Urothelium cell line (cell line): ENCODE measurements at places on chromosomes 2 and 18.
A peak's percentile ranks its signal among the peaks of the same experiment; 100 is the strongest.

GRCh38 chr2:68784188-68784587, 49.6 kb downstream of the ARHGAP25 start:
- DNase-seq, result no peak

DNA sequence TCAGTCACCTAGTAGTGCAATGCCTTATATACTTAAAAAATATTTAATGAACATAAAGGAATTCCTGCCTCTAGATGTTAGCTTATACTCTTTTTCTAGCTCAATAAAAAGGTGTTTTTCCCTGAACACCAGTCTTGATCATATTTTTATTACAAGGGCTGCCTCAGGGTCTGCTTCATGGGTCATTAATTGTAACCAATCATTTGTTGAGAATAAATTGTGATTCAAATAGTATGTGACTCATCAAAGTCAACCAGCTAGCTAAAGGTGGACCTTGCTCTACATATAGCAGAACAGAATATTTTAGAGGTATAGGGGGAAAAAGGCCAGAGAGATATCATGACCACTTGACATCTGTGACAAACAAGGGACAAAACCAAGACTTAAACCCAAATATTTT, 114.0 kb downstream of the PIK3C3 start:
- DNase-seq, result no peak

DNA sequence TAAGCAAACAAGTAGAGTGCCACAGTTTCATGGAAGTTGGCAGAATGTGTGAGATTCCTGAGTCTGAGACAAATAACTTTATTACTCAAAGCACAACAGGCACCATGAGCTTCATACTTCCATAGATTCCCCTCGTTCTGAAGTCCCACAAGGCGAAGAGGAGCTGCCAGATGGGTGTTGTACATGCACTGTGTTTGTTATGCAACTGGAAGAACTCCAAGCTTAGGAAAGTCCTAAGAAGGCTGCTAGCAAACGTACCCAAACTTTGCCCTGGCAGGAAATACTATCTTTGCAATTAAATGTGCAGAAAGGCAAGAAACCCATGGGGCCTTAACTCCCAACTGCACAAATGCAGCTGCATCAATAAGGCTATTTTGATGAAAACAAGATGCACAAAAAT, 1.6 kb upstream of the GCA start:
- no peak for DNase-seq

GRCh38 chr2:71332435-71332796, 834 bp downstream of the ZNF638 start:
- no peak for DNase-seq

DNA sequence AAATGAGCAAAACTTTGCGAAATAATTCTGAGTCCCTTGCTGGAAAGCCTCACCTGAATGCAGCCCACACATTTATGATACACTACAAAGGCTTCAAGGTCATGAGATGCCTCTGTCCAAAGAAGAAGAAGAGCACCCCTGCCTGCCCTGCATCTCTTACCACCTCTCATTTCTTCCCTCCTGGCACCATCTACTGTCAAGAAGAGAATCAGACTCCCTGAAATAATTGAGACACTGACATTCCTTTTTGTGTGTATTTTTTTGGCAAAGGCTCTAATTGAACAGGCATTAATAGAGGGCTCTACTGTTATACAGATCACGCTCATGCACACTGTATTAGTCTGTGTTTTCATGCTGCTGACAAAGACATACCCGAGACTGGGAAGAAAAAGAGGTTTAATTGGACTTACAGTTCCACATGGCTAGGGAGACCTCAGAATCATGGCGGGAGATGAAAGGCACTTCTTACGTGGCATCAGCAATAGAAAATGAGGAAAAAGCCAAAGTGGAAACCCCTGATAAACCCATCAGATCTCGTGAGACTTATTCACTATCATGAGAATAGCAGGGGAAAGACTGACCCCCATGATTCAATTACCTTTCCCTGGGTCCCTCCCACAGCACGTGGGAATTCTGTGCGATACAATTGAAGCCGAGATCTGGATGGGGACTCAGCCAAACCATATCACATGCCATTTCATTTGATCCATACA, 176.3 kb downstream of the ALPK2 start:
- no peak for DNase-seq

- no peak for DNase-seq
Observed at GRCh38 chr2:238841542-238842164, 6.2 kb upstream of the TWIST2 start.

DNA sequence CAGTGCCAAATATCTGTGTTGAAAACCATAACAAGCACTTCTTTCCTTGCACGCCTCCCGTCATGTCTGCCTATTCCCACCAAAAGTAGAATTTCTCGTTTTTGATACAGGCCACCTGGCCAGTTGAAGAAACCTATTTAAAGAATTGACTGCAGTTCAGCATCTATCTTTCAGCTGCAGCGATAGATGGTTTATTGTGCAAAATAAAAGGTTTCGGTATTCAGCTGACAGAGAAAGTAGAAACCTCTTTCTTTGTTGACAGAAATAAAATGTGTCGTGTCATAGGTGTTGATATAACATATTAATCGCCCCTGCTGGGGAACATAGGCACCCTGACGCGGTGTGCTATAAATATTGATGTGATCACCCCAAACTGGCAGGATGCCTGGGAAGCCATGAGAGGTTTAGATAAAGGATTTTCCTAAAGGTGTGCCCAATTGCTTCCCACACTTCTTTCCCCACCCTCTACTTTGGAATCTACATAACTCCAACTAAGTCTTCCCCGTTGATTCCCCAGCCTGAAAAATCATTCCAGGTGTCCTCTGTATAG, 570.4 kb downstream of the CCDC85A start:
- no peak for DNase-seq

GRCh38 chr18:25518716-25519053, 166.7 kb upstream of the ZNF521 start:
- no peak for DNase-seq

DNA sequence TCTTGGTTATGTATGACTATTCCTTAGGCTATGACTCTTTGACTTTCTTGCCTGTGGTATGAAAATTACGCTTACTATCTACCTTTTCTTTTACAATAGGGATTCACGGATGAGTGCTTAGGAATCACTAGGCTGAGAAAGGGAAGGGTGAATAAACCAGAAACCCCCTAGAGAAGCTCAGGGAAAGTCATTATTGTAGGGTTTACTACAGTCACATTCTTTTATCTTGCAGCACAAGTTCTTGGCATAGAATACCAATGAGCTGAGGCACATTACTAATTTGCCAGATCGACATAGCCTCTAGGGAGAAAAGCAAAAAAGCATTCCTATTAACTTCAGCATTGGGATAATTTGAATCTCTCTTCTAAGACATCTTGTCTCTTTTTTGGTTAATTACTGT, 103.3 kb downstream of the ST6GAL2 start:
- no peak for DNase-seq

GRCh38 chr2:10983711-10984110, 72.0 kb downstream of the KCNF1 start:
- DNase-seq, result no peak

GRCh38 chr2:191206613-191207471, 38.4 kb upstream of the MYO1B start:
- no peak for DNase-seq

- DNase-seq, result peak; percentile 65
Observed at GRCh38 chr2:160752475-160753330, 259.1 kb upstream of the RBMS1 start.

GRCh38 chr18:13235421-13235831, 16.9 kb downstream of the LDLRAD4 start:
- DNase-seq, result peak; percentile 87

DNA sequence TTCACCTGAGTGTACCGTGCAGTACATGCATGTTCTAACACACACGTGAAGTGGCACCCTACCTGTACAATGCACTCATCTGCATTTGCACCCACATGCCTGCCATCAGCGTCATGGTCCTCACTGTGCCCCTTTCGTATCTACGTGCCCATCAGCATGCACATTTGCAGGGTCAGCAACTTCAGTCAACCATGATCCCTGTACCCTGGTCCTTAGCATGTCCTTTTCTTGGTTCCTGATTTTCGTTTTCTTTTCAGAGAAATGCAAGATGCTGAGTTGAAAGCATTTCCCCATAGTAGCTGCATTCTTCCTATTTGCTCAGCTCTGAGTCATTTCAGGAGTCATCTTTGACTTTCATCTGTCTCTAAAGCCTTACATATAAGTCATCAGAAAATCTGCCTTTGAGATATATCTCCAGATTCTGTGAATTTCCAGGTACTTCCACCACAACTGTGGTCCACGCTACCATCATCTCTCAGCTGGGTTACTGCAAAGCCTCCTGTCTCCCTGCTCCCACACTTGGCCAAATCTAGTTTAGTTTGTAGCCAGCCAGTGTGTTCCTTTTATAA, 14.7 kb upstream of the PUM2 start:
- DNase-seq, result no peak

GRCh38 chr2:149148194-149149006, 109.9 kb downstream of the LYPD6B start:
- no peak for DNase-seq

DNA sequence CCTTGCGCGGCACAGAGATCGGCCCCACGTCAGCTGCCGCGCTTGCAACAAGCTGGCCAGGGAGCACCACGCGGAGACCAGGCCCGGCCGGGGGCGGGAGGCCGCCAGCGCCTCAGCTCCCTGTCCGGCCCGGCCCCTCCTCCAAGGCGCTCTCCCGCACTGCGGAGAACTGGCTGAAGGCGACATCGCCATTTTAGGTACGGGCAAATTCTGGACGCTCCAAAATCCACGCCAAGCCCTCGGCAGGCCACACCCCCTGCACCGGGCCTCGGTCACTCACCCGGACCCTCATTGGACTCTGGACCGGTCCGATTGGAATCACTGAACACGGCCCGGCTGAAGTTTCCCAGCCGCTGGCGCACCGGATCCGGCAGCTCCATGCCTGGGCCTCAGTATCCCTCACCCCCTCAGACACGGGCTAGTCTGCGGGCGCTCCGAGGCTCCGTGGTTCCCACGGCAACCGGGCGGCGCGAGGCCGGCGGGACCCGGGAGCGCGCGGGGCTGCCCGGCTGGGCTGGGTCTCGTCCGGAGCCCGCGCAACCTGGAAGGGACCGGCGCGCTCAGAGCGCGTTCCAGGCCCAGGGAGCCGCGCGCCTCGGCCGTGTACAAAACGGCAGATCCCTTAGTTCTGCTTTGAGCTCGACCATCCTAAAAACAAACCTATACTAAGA, at the start of gene TMEM17:
TMEM17 (minus strand) TSS at position 446 of the 671 bp plus-strand sequence; CDS start at position 380, 66 bp downstream.
- DNase-seq, result peak; percentile 92

DNA sequence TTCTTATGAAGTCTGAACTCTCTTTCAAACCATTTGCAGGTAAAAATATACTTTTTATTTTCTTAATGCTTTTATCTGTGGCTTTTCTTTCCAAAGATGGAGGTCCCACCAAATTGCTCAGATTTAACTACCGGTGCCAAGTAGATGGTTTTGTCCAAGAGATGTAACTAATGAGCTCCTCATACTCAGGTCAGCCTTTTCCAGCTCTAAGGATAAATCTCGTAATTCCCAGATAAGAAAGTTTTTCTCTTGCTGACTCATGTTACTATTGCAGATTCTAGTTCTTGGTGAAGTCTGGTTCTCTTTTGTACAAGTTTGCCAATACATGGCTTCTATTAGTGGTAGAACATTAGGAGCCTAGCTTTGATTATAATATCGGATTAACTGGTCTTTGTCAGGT, 550.8 kb upstream of the ZNF804A start:
- no peak for DNase-seq

- no peak for DNase-seq
Observed at GRCh38 chr2:15750433-15750814, 158.8 kb downstream of the DDX1 start.

DNA sequence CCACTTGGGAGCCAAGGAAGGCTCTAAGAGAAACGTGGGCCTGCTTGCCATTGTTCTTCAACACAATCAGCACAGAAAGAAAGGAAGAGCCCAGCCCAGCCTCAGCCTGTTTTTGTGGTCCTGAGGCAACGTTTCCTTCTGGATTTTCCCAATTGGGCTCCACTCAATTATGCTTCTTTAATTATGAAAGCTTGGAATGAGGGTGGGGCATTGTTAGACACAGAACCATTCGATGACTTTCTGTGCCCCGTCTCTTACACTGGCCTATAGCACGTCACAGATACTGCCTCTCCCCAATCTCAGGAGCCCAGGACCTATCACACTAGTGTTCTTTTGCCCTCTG, 207.4 kb downstream of the ZFP36L2 start:
- DNase-seq, result no peak

DNA sequence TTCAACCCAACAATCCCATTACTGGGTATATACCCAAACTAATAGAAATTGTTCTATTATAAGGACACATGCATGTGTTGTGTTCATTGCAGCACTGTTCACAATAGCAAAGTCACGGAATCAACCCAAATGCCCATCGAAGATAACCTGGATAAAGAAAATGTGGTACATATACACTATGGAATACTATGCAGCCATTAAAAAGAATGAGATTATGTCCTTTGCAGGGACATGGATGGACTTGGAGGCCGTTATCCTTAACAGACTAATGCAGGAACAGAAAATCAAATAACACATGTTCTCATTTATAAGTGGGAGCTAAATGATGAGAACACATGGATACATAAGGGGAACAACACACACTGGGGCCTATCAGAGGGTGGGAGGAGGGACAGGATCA, 65.8 kb downstream of the CCDC138 start:
- DNase-seq, result no peak

DNA sequence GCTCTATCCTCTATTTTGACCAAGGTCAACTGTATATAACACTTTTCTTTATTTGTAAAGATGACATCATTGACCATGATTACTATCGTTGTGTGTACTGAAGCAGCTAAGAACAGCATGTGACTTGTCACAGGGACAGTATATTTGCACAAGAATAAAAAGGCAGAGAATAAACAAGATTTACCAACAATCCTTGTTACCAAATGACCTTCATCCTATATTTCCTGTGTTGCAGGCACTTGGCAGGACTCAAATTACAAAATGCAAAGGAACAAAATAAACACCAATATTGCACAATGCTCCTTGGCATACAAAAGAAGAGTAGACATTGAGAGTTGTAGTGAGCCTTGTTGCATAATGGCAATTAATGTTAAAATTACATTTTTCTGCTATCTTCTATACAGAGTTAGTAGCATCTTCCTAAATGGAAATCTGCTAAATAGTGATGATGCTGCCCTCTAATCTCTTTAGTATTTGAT, 61.8 kb downstream of the RFTN2 start:
- no peak for DNase-seq

GRCh38 chr2:159706385-159706980, 5.8 kb upstream of the MARCHF7 start:
- DNase-seq, result no peak
